ENCODE measurements at places on chromosomes 7 and 10.

- no peak for DNase-seq
Measured at GRCh38 chr10:111724121-111724520, 459.4 kb downstream of the GPAM start.

DNA sequence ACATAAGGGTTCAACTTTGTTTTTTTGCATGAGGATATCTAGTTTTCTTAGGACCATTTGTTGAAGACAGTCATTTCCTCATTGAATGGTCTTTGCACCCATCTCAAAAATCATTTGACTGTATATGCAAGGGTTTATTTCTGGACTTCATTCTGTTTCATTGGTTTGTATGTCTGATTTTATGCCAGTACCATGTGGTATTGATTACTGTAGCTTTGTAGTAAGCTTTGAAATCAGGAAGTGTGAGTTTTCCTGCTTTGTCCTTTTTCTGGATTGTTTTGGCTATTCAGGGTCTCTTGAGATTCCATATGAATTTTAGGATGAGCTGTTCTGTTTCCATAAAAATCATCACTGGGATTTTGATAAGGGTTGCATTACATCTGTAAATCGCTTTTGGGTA, 63.9 kb downstream of the SND1 start:
- no peak for DNase-seq

- DNase-seq, result no peak
Measured at GRCh38 chr7:80581486-80582260, 56.8 kb upstream of the CD36 start.

- no peak for DNase-seq
Measured at GRCh38 chr7:22639396-22639795, 87.6 kb upstream of the IL6 start.

DNA sequence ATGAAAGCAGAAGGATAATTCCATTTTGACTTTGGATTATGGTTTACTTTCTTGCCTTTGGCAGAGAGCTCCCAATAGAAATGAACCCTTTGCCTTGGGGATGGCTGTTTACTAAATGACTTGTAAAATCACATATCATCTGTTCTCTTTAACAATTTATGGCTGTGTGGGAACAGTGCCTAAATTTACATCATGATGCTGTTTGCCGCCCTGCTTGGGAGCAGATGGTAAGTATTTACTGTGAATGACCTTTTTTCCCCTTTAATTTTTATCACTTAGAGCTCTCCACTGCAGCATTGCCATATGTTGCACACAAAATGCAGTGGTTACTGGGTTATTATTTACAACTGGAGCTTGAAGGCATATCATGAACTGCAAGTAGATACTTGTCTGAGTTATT, 13.4 kb downstream of the HEPACAM2 start:
- DNase-seq, result no peak

GRCh38 chr10:110625951-110626855, 17.9 kb upstream of the RBM20 start:
- no peak for DNase-seq

DNA sequence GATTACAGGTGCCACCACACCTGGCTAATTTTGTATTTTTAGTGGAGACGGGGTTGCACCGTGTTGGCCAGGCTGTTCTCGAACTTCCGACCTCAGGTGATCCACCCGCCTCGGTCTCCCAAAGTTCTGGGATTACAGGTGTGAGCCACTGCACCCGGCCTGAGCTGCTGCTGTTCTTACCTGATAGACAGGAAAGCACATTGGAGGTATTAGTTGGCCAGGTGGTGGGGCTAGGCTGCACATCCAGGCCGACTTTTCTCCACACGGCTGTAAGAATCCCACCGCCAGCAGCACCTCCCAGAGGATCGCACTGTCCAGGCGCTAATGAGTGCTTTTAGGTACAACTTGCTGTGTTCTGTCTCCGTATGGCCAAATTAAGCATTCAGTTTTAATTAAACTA, 112.6 kb downstream of the WDR37 start:
- DNase-seq, result no peak

GRCh38 chr7:45190406-45191165, 33.0 kb downstream of the RAMP3 start:
- no peak for DNase-seq

DNA sequence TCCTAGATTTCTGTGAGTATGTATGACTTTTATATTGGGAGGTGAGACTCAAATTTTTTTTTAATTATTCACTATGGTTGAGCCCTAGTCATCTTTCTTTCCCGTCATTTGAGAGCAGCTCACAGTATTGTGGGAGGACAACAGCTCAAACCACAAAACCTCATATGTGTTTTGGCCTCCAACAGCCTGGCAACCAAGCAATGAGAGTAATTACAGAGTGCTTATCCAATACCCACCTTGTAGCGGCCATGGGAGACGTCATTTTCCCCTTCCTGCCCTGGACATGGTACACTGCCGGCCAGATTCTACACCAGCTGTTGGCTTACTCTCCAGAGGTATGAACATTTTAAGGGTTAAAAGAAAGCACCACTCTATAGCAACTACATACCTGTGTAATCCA, 49.1 kb downstream of the DOCK4 start:
- DNase-seq, result no peak

DNA sequence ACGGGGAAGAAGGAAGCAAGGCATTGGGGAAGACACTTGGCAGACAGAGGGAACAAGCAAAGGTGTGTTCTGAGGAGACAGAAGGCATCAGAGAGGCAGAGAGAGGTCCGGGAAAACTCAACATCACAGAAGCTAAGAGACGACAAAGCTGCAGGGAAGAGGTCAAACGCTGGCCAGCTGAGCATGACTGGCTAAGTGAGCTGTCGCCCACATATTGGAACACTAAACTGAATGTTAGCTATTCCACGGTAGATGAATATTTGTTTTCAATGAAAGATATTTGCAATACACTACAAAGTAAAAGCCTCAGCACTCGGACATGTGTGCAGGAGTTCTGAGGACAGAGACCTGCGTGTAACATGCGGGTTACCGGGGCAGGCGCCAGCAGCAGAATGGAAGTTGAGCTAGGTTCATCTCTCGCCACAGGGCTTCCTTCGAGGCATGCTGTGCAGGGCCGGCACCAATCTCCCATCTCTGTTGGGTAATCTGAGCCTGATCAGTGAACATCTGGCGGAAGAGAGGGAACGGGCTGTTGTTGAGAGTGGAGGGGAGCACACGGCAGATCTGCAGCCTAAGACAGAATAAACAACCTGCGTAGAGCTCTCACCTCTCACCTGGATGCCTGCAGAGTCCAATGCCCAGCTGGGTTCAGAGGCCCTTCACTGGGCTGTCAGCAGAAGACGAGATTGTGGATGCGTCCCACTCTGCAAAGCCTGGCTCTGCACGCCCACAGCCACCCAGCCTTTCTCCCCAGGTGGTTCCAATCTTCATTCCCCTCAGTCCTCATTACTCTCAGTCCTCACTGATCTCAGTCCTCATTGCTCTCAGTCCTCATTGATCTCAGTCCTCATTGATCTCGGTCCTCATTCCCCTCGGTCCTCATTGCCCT, 35.9 kb downstream of the INSIG1 start:
- DNase-seq, result no peak

DNA sequence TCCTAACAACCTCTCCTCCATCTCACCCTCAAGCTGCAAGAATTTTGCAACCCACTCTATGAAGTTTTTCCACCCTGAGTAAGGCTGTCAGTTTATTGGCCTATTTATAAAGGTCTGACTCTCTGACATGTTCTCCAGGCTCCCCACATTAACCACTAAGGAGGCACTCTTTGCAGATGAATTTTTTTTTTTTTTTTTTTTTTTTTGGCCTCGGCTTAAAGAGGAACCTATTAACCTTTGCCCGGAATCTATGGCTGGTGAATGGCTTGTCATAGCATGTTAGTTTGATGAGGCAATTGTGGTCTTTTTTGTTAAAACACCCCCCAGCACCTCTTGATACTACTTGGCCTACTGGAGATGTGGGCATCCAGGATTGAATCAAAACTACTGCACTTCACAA, 57.1 kb downstream of the TBXAS1 start:
- DNase-seq, result no peak

GRCh38 chr10:15296701-15297100, 74.4 kb downstream of the FAM171A1 start:
- no peak for DNase-seq

- DNase-seq, result no peak
Measured at GRCh38 chr7:155454183-155455112, 3.5 kb upstream of the EN2 start.

DNA sequence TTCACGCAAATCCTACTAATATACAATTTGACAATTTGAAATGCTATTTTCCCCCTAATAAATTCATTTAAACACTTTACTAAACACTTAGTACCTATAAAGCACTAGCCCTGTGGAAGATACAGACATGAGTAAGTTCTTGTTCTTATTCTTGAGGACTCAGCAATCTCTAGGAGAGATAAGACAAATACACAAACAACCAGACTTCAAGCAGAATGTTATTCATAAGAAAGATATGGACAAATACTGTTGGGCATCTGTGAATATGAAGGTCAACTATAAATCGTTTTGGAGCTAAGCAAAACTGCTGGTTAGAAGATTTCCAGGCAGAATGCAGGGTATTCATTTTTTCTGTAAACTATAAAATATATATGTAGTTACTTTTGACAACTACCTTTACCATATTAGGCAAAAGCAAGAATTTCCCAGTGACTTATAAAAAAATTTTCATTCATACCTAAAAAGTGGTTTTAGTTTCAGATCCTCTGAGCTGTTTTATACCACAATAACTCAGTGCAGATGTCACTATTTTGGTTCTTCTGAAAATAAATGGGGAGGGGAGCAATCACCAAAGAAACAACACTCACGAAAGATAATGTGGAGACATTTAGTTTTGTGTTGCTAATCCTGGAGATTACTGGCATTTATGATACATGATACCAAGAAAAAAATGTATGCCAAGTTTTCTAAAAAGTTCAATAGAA, 3.8 kb downstream of the VPS41 start:
- no peak for DNase-seq

DNA sequence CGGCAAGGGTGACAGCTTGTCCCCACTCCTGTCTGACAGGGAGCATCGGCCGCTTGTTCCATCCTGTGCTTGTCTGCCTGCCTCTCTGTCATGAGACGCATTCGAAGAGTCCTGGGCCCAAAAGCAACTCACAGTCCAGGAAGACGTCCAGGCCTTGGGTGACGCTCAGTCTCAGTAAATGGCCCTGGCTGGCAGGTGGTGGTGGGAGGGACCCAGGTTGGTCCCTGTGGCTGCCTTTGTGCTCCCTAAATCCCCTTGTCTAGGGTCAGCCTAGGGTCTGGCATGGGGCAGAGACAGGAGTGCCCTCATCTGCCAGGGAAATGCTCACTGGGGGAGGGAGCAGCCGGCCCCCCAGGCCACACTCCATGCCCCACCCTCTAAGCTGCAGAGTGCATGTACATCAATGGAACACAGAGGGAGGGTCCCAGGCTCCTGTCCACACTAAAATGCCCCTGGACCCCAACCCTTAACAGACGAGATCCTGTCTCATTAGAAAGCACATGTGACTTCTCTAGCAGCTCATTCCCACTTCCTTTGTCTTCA, 295.2 kb upstream of the ZNF32 start:
- no peak for DNase-seq

- DNase-seq, result no peak
Measured at GRCh38 chr7:143375298-143376034, 5.7 kb upstream of the ZYX start.

- no peak for DNase-seq
Measured at GRCh38 chr10:119113751-119114732, 10.1 kb downstream of the DENND10 start.

Measured in neural crest cell (in vitro differentiated cells).